Common myeloid progenitor, CD34-positive (primary cell): ENCODE measurements at places on chromosomes 7 and 10.

DNA sequence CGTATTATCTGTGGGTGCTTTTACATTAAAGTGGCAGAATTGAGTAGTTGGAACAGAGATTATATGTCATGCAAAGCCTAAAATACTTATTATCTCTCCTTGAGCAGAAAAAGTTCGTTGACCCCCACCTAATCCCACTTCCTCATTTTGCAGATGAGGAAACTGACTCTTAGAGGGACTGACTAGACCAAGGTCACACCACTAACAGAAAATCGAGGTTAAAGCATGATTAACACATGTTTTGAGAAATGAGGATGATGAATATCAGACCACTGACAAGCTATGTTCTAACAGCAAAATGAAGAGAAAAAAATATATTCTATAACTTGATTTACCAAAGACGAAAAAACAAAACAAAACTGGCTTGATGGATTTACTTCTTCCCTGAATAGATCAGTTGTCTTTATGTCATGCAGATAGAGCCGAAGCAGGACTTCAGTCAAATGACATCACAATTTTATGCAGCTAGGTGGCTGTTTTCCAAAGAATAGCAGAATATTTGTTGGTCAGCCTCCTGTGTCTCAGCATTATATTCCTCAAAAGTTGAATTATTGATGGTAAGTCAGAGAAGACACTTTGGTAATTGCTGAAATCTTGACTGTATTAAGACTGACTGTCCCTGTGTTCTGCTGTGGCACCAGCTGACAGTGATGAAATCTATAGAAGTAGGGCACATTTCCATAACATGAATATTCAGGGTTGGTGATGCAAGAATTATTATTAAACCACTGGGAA, 24.2 kb upstream of the SMIM30 start:
- no peak overlapping the region for H3K4me3 ChIP-seq
- H3K27me3 ChIP-seq = no peaks in the 10 kb centered on the region
- peak; percentile 42 for DNase-seq
- no peaks in the 10 kb centered on the region for H3K4me1 ChIP-seq
- H3K27ac ChIP-seq = peak overlapping the region; percentile 47
- no peaks in the 10 kb centered on the region for H3K36me3 ChIP-seq

DNA sequence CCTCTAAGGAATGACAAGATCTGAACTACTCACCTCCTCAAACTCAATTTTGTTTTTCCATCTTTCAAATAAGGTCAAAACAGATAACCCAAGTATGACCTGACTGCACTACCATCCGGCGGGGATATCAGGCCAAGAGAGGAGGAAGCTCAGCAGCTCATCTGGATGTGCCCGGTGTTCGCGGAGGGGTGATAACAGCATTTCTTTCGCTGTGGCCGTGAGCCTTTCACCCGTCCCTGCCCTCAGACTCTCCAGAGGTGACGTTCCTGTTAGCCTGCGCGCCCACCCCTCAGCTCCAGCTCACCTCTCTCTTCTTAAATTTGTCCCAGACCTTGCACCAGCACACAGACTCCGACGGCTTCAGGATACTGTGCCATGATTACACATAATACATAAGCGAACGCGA, 526 bp downstream of the ZNF248 start:
- peak overlapping the region; percentile 98 for H3K4me3 ChIP-seq
- H3K4me1 ChIP-seq = peaks cover 21% of the 10 kb centered on the region
- DNase-seq = peak; percentile 54

GRCh38 chr10:72173619-72174296, 42.1 kb upstream of the ANAPC16 start:
- H3K4me3 ChIP-seq = no peak overlapping the region
- DNase-seq = no peak
- no peaks in the 10 kb centered on the region for H3K27me3 ChIP-seq

GRCh38 chr7:50142425-50143017, 49.5 kb upstream of the ZPBP start:
- H3K4me1 ChIP-seq = peaks cover 2% of the 10 kb centered on the region
- no peaks in the 10 kb centered on the region for H3K36me3 ChIP-seq
- no peak overlapping the region for H3K4me3 ChIP-seq

DNA sequence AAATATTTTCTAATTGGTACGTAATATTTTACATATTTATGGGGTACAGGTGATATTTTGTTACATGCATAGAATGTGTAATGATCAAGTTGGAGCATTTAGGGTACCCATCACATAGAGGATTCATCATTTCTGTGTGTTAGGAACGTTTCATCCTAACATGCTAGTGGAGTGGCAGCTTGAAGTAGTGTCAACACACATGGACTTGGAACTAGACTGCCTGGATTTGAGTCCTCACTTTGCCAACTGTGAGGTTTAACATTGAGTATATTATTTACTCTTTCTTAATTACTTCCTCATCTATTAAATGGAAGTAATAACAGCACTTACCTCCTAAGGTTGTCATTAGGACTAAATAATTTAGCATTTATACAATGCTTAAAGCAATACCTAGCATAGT, 241.9 kb downstream of the PLXDC2 start:
- no peaks in the 10 kb centered on the region for H3K36me3 ChIP-seq
- no peaks in the 10 kb centered on the region for H3K27me3 ChIP-seq
- no peak overlapping the region for H3K4me3 ChIP-seq
- H3K4me1 ChIP-seq = peaks cover 5% of the 10 kb centered on the region
- no peak overlapping the region for H3K27ac ChIP-seq

GRCh38 chr7:45157286-45157652, 322 bp upstream of the RAMP3 start:
- no peaks in the 10 kb centered on the region for H3K36me3 ChIP-seq
- no peak overlapping the region for H3K27ac ChIP-seq
- no peaks in the 10 kb centered on the region for H3K27me3 ChIP-seq

DNA sequence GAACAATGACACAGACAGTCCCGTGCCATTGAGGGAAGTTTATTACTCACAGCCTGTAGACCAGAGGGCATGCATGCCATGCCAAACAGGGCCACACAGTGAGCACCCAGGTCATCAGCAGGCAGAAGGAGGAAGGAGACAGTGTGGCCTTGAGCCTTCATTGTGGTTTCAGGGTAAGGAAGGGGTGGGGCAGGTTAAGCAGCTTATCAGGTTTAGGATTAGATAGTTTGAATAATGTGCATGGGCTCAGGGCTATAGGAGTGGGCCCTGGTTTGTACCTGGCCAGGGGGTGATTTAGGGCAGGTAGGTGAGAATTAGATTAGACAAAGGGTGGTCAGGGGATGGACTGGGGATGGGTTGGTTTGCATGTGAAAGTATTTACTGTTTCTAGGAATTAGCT, 67.9 kb downstream of the ADCY1 start:
- H3K4me1 ChIP-seq = no peaks in the 10 kb centered on the region
- DNase-seq = no peak
- H3K36me3 ChIP-seq = no peaks in the 10 kb centered on the region
- no peak overlapping the region for H3K27ac ChIP-seq
- H3K4me3 ChIP-seq = no peak overlapping the region
- no peaks in the 10 kb centered on the region for H3K27me3 ChIP-seq

GRCh38 chr10:48938281-48938680, 1.4 kb downstream of the LRRC18 start:
- no peaks in the 10 kb centered on the region for H3K4me1 ChIP-seq
- H3K27ac ChIP-seq = no peak overlapping the region
- H3K4me3 ChIP-seq = no peak overlapping the region
- no peak for DNase-seq

DNA sequence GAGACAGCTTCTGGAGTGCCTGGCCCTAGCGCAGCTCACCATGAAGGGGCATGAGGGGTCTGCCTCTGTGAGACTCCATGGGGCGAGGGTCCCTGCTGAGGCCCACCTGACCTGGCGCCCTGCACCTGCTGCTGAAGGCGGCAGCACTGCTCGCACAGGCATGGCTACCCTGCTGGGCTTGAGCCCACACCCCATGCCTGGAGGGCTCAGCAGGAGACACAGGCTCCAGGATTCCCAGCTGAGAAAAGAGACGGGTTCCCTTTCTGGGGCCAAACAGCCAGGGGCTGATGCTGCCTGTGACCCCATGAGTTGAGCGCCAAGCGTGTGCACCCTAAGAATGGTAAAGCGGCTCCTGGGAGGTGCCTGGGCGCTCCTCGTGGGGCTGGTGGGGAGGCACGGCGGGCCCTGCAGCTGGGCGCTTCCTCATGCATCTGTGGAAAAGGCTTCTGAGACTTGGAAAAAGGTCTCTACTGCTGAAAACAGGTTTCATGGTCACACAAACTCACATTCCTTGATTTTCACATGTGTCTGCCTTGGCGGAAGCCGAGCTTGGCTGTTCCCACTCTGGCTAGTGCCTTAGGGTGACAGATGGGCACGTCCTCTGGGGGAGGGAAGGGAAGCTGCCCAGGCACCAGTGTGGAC, 233.4 kb downstream of the ZMYND11 start:
- H3K27me3 ChIP-seq = no peaks in the 10 kb centered on the region
- H3K4me3 ChIP-seq = no peak overlapping the region
- no peaks in the 10 kb centered on the region for H3K4me1 ChIP-seq

GRCh38 chr10:123926401-123927264, 35.0 kb upstream of the CPXM2 start:
- H3K27ac ChIP-seq = no peak overlapping the region
- H3K4me3 ChIP-seq = no peak overlapping the region
- H3K27me3 ChIP-seq = no peaks in the 10 kb centered on the region
- no peaks in the 10 kb centered on the region for H3K36me3 ChIP-seq
- no peaks in the 10 kb centered on the region for H3K4me1 ChIP-seq
- no peak for DNase-seq

DNA sequence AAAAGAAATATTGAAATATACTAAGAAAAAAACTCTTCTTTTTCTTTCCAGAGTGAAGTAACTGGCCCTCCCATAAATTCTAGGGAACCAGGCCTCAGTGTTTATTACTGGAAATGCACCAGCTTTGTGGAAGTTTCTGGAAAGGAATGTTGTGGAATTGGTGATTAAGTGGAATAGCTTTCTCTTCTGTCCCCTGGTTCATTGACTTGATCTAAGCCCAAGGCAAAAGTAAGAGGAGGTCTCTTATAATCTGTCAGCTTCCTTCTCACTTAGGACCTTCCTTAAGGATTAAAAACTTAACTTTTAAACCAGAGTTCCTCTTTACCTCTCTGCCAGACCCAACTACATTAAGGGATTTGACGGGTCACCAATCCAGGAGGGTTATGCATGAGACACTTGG, 266.2 kb downstream of the SLC25A13 start:
- no peaks in the 10 kb centered on the region for H3K4me1 ChIP-seq
- no peak overlapping the region for H3K4me3 ChIP-seq
- no peak for DNase-seq
- H3K27ac ChIP-seq = no peak overlapping the region
- H3K27me3 ChIP-seq = no peaks in the 10 kb centered on the region

GRCh38 chr7:69211739-69212138, 386.5 kb upstream of the AUTS2 start:
- no peak overlapping the region for H3K27ac ChIP-seq
- no peak overlapping the region for H3K4me3 ChIP-seq
- H3K36me3 ChIP-seq = no peaks in the 10 kb centered on the region
- H3K27me3 ChIP-seq = no peaks in the 10 kb centered on the region

DNA sequence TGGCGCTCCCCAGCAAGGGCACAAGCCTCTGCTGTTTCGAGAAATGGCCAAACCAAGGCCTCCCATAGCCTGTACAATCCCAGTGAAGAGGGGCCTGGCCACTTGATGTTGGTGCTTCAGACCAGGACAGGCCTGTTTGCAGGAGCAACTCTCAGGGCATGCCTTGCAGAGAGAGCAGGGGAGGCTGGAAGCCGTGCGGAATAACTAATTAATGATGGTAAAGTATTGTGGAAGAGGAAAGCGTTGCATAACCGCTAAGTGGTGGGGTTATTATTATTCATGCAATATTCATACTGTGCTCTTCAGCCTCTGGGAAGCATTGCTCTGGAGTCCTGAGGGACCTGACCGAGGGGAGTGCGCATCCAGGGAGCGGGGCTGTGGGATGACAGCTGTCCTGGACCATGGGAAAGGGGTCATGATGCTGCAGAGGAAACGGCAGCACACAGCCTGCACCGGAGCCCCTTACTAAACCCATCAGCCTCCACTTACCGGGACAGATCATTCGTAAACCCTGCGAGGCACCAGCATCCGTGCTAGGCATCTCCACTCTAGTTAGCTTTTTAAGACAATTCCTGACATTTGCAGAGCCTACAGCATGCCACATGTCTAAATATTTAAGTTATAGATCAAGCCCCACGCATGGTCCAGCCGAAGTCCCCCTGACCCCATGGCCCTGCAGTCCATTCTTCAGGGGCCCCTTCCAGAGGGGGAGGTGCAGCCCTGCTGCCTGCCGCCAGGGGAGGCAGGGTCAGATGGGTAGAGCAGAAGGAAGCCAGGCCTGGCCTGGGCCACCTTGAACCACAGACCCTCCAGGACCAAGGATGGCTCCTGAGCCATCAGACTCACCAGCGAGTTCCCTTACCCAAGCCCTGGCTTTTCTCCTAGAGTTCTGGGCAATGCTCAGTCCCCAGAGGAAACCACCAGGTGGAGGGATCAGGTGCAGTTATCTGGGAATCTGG, 11.6 kb downstream of the TMEM273 start:
- peaks cover 5% of the 10 kb centered on the region for H3K4me1 ChIP-seq
- no peaks in the 10 kb centered on the region for H3K27me3 ChIP-seq
- DNase-seq = no peak
- H3K27ac ChIP-seq = peak overlapping the region; percentile 67

DNA sequence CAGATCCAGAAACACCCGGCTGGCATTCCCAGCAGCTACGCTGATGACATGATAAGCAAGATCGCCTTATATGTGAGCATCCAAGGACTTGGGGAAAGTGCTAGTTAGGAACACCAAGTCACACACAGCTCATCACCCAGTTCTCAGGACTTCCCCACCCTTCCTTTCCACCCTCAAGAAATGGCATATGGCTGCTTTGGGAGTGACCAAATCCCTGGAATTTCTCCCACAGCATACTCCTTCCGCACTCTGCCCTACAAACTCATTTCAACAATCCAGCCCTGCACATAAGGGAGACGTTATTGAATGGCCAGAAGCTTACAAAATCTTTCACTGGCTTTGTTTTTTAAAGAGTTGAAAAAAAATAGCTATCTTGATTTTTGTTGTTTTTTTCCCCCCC, 4.2 kb downstream of the ITIH5 start:
- H3K27ac ChIP-seq = no peak overlapping the region
- H3K4me1 ChIP-seq = peaks cover 4% of the 10 kb centered on the region
- no peak for DNase-seq

- no peaks in the 10 kb centered on the region for H3K27me3 ChIP-seq
- DNase-seq = no peak
- no peaks in the 10 kb centered on the region for H3K36me3 ChIP-seq
- no peak overlapping the region for H3K4me3 ChIP-seq
- no peaks in the 10 kb centered on the region for H3K4me1 ChIP-seq
- H3K27ac ChIP-seq = no peak overlapping the region
Observed at GRCh38 chr10:129929343-129930292, 34.5 kb downstream of the EBF3 start.

- DNase-seq = no peak
- no peak overlapping the region for H3K27ac ChIP-seq
- H3K4me3 ChIP-seq = no peak overlapping the region
- no peaks in the 10 kb centered on the region for H3K36me3 ChIP-seq
- H3K27me3 ChIP-seq = no peaks in the 10 kb centered on the region
Observed at GRCh38 chr10:29621161-29621560, 13.6 kb downstream of the SVIL start.

- DNase-seq = no peak
- no peak overlapping the region for H3K27ac ChIP-seq
- H3K4me3 ChIP-seq = no peak overlapping the region
- H3K27me3 ChIP-seq = peaks cover 18% of the 10 kb centered on the region
Observed at GRCh38 chr7:157526005-157526912, 189.5 kb downstream of the DNAJB6 start.

- no peaks in the 10 kb centered on the region for H3K27me3 ChIP-seq
- H3K27ac ChIP-seq = no peak overlapping the region
- no peaks in the 10 kb centered on the region for H3K36me3 ChIP-seq
- no peak for DNase-seq
Observed at GRCh38 chr10:51206500-51206899, 132.2 kb downstream of the PRKG1 start.

- H3K27ac ChIP-seq = no peak overlapping the region
- H3K27me3 ChIP-seq = no peaks in the 10 kb centered on the region
- DNase-seq = no peak
- H3K4me1 ChIP-seq = no peaks in the 10 kb centered on the region
Observed at GRCh38 chr10:31769564-31769963, 159.1 kb downstream of the ARHGAP12 start.
